Activated CD8-positive, alpha-beta T cell treated with anti-CD3 and anti-CD28 coated beads, Interleukin-2, amount 10 ng/mL, durations not matched to agents 7 days and 5 days (primary cell): ENCODE measurements at places on chromosomes 2 and 18. TPM values are rescaled to one million over a fixed set of nuclear protein-coding genes. Genes with fewer than 3 reads are reported as not detected.

- H3K27me3 ChIP-seq, result peaks cover 11% of the 10 kb centered on the region
- no peak for DNase-seq
- H3K27ac ChIP-seq, result no peak overlapping the region
- H3K4me1 ChIP-seq, result peaks cover 14% of the 10 kb centered on the region
- no peaks in the 10 kb centered on the region for H3K36me3 ChIP-seq
Measured at GRCh38 chr2:60661073-60661738, 94.9 kb upstream of the PAPOLG start.

- H3K27me3 ChIP-seq, result peaks cover 3% of the 10 kb centered on the region
- H3K4me1 ChIP-seq, result peaks cover 48% of the 10 kb centered on the region
- DNase-seq, result no peak
- peak overlapping the region; percentile 96 for H3K27ac ChIP-seq
- H3K36me3 ChIP-seq, result no peaks in the 10 kb centered on the region
Measured at GRCh38 chr2:237675316-237675715, 47.9 kb downstream of the LRRFIP1 start.

Gene CRIM1
- 3.7 TPM for total RNA-seq

DNA sequence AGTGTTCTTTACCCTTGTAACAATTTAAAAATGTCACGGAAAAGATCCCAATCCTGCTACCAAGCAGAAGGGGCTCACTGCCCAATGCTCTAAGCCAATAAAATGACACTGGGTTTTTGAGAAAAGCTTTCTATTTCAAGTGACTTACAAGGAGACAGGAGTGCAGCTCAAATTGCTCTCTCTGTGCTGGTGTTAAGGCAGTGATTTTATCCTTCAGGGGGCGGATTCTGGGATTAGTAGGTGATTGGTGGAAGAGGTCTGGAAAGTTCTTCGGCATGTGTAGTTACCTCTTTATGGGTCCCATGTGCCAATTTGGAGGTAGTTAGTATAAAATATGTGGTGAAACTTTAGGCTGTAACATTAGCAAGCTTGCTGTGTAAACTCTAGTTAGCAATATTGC, 27.4 kb upstream of the MCM6 start:
- DNase-seq, result no peak
- H3K27me3 ChIP-seq, result no peaks in the 10 kb centered on the region
- H3K4me3 ChIP-seq, result no peak overlapping the region

Gene WDFY1
- total RNA-seq, result 47.1 TPM

Gene VAMP5
- total RNA-seq, result 74.4 TPM

GRCh38 chr2:179172894-179173293, 91.7 kb downstream of the SESTD1 start:
- H3K27ac ChIP-seq, result no peak overlapping the region
- no peak overlapping the region for H3K4me3 ChIP-seq

DNA sequence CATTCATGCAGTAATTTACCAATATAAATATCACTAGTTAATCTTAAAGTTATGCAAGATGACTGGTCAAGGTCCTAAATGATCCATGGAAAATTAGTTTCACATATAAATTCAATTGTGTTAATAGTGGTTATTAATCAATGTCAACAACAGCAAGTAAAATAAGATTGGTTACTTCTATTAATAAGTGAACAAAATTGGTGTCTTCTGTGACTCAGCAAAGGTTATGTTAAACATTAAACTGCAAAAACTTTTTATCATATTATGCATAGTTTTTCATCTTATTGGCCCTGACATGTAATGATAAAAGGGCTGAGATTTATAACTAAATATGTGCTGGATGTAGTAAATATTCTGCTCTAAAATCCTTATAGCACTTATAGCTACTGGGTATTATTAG, 359.0 kb upstream of the UBE2E3 start:
- no peaks in the 10 kb centered on the region for H3K36me3 ChIP-seq
- H3K4me3 ChIP-seq, result no peak overlapping the region
- H3K27me3 ChIP-seq, result no peaks in the 10 kb centered on the region
- H3K27ac ChIP-seq, result no peak overlapping the region
- DNase-seq, result no peak
- H3K4me1 ChIP-seq, result no peaks in the 10 kb centered on the region

GRCh38 chr2:176544991-176545956, 276.0 kb downstream of the MTX2 start:
- H3K27me3 ChIP-seq, result peaks cover 16% of the 10 kb centered on the region
- no peaks in the 10 kb centered on the region for H3K4me1 ChIP-seq
- no peak overlapping the region for H3K4me3 ChIP-seq
- DNase-seq, result no peak
- H3K27ac ChIP-seq, result no peak overlapping the region

Gene UGT1A6
- not detected for total RNA-seq

Gene PLA2R1
- not detected for total RNA-seq

DNA sequence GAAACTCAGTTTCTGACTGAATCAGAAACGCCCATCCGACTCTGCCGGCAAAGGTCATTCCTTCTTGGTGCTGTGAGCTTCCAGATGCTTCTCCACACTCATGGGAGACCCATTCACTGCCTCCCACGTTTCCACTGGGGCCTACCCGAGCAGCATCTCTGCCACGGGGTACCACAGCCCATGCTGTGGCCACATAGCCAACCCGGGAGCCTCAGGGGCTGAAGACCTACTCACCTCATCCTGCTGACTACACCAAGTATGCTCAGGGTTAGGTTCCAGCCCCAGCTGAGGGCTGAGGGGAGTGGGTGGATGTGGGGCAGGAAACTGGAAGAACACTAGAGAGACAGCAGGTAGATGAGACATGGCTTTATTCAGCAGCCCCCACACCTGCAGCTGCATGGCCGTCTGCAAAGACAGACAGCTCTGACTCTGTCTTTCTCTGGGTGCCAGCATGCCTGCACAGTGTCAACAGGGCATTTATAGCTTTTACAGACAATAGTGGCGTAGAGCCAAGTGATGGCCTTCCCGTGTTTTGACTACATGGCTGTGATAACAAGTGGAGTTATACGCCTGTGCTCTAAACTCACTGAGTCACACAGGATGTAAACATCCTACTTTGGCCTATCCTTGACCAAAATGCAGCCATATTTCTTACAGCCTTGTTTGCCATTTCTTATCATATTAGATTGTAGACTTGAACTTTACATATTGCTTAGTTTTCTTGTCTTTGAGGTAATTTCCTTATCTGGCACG, 16.5 kb upstream of the KLHL23 start:
- no peak for DNase-seq
- no peaks in the 10 kb centered on the region for H3K27me3 ChIP-seq
- H3K36me3 ChIP-seq, result no peaks in the 10 kb centered on the region
- H3K4me3 ChIP-seq, result no peak overlapping the region

GRCh38 chr2:167862782-167863181, 384.6 kb downstream of the STK39 start:
- H3K4me3 ChIP-seq, result no peak overlapping the region
- DNase-seq, result no peak
- peaks cover 2% of the 10 kb centered on the region for H3K27me3 ChIP-seq
- H3K27ac ChIP-seq, result no peak overlapping the region
- H3K4me1 ChIP-seq, result no peaks in the 10 kb centered on the region

Gene SERPINB11
- not detected for total RNA-seq

Gene VIT
- not detected for total RNA-seq

GRCh38 chr18:34196256-34196655, 28.5 kb downstream of the NOL4 start:
- H3K27ac ChIP-seq, result no peak overlapping the region
- no peak overlapping the region for H3K4me3 ChIP-seq
- no peaks in the 10 kb centered on the region for H3K27me3 ChIP-seq
- no peaks in the 10 kb centered on the region for H3K36me3 ChIP-seq
- no peak for DNase-seq
- H3K4me1 ChIP-seq, result no peaks in the 10 kb centered on the region

DNA sequence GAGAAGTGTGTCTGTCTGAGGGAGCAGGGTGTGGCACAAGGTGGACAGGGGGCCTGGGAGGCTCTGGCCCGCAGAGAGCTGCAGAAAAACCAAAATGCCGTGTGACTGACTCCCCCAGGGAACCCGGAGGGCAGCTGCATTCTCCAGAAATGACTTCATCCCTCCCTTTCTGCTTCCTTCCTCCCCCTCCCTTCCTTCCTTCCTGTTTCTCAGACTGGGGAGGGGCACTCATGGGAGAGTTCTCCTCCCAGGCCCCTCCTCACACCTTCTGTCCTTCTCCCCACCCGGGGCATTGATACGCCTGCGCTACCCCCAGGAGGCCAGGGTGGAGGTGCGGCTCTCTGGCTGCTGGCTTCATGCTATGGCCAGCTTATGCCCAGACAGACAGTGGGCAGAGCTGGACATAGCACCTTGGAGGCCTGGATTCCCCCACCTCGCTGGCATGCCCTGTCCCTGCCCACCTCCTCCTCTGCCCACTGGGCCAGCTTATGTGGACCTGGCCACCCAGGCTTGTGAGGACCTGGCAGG, 8.2 kb upstream of the GPR17 start:
- peaks cover 6% of the 10 kb centered on the region for H3K36me3 ChIP-seq
- peak overlapping the region; percentile 38 for H3K4me3 ChIP-seq
- peaks cover 57% of the 10 kb centered on the region for H3K4me1 ChIP-seq
- no peak for DNase-seq
- peak overlapping the region; percentile 89 for H3K27ac ChIP-seq

Gene CXCR1
- 0.53 TPM for total RNA-seq

DNA sequence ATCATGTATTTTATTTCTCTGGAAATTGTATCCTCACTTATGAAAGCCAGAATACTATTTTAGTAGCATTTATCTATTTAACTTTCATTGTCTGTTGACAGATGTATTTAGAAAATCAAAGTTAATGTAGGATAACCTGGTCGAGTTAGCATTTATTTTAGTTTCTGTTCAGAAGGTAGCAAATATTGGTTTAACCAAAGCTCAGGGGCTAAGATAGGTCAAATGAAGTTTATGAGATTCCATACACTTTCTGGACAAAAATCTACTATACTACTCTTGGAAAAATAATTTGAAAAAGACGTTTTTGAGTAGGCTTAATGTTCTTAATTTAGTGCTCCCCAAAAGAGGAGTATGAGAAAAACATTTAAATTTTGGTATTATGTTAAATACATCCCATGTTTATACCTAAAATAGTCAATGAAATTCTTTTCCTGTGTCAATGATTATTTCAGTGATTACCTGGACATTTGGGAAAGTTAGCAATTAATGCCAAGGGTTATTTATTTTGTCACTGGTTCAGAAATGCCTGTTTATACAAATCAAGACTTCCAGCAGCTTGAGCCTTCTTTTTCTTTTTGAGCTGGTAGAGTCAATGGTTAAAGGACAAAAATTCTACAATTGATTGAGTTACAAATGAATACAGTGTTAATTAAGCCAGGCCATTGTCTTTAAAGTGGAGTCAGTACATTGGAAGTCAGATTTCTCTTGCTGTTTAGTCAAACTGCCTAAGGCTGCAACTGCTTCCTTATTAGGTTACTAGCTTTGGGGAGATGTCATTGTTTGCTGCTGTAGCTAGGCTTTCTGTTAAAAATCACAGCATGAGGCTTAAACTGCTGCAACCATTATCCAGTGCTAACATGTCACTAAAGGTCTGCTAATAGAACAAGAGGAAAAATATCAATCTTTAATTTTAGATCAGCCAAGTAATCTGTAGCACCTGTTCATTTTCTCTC, 182.3 kb downstream of the CAMKMT start:
- H3K4me1 ChIP-seq, result no peaks in the 10 kb centered on the region
- DNase-seq, result no peak
- H3K36me3 ChIP-seq, result no peaks in the 10 kb centered on the region

DNA sequence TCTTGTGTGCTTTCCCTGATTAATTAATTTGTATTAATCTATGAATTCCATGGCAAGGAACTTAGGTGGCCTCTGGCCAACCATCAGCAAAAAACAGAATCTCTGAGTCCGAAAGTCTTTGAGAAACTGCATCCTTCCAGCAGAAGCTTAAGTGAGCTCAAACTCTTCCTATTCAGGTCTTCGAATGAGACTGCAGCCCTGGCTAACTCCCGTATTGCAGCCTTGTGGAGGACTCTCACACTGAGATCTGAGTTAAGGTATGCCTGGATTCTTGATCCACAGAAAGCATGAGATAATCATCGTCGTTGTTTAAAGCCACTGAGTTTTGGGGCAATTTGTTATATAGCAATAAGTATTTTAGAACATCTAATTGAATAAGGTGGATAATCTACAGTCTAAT, 1143.9 kb upstream of the NXPH2 start:
- H3K4me3 ChIP-seq, result no peak overlapping the region
- no peaks in the 10 kb centered on the region for H3K4me1 ChIP-seq
- no peaks in the 10 kb centered on the region for H3K27me3 ChIP-seq
- no peak for DNase-seq
- H3K27ac ChIP-seq, result no peak overlapping the region

Gene MARCHF4
- total RNA-seq, result not detected

Gene CNTNAP5
- total RNA-seq, result not detected

Gene MAP3K19
- total RNA-seq, result not detected

- H3K27ac ChIP-seq, result no peak overlapping the region
- H3K36me3 ChIP-seq, result no peaks in the 10 kb centered on the region
- peaks cover 15% of the 10 kb centered on the region for H3K4me1 ChIP-seq
- H3K4me3 ChIP-seq, result no peak overlapping the region
- DNase-seq, result no peak
Measured at GRCh38 chr18:24656551-24657443, 196.4 kb downstream of the HRH4 start.

Gene ARHGEF4
- total RNA-seq, result 3.3 TPM
